ENCODE measurements at places on chromosomes 12 and 14.
A peak's percentile ranks its signal among the peaks of the same experiment; 100 is the strongest.

DNA sequence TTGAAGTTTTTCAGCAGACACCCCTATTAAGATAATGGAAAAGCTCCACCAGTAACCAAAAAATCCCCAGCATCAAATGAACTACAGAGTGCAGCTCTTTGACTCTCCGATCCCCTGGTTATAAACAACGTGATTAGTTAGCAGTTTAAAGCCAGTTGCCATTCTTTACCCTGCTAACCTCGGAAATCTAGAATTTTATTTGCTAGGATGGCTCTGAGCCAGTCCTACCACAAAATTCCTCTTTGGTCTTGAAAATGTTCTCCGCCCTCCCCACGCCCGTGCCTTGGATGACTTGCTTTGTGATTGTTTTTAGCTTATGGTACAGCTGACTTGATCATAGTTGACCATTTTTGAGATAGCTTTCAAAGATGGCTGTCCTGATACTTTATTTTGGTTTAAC lies 1.2 kb downstream of the KLHDC2 start:
- DNase-seq: peak; percentile 29

DNA sequence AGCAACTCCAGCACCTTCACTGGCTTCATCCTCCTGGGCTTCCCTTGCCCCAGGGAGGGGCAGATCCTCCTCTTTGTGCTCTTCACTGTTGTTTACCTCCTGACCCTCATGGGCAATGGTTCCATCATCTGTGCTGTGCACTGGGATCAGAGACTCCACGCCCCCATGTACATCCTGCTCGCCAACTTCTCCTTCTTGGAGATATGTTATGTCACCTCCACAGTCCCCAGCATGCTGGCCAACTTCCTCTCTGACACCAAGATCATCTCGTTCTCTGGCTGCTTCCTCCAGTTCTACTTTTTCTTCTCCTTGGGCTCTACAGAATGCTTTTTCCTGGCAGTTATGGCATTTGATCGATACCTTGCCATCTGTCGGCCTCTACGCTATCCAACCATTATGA lies 6.8 kb downstream of the OR11G2 start:
- no peak for DNase-seq

- no peak for DNase-seq
These were observed 129.3 kb upstream of the HIF1A start for GRCh38 chr14:61565836-61566536.

DNA sequence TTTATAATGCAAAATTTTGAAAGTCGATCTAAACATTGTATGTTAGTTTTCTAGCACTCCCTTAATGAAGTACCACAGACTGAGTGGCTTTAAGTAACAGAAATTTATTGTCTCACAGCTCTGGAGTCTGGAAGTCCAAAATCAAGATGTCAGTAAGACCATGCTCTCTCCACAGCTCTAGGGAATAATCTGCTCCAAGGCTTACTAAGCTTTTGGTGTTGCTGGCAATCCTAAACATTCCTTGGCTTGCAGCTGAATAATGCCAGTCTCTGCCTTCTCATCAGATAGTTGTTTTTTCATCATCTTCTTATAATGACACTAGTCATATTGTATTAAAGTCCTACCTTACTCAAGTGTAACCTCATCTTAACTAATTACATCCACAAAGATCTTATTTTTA lies 102.2 kb downstream of the RASSF9 start:
- no peak for DNase-seq

- DNase-seq: peak; percentile 41
These were observed 148.9 kb downstream of the PPM1H start for GRCh38 chr12:62785941-62786559.

DNA sequence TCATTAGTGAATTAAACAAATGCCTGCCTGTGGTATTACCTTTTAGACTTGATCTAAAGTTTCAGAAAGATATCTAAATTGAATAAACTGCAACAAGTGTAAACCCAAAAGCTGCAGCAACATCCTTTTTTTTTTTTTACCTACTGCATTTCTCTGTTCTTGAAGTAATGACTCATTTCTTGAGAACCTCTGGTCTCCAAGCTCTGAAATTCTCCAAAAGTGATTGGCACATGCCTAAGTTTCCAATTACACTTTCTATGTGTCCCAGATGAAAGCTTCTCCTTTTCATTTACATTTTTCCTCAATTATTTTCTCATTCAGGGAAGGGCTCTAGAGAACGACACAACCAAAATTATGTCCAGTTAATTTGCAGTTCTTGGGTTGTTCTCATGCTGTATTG lies 435.2 kb upstream of the DCN start:
- DNase-seq: no peak

DNA sequence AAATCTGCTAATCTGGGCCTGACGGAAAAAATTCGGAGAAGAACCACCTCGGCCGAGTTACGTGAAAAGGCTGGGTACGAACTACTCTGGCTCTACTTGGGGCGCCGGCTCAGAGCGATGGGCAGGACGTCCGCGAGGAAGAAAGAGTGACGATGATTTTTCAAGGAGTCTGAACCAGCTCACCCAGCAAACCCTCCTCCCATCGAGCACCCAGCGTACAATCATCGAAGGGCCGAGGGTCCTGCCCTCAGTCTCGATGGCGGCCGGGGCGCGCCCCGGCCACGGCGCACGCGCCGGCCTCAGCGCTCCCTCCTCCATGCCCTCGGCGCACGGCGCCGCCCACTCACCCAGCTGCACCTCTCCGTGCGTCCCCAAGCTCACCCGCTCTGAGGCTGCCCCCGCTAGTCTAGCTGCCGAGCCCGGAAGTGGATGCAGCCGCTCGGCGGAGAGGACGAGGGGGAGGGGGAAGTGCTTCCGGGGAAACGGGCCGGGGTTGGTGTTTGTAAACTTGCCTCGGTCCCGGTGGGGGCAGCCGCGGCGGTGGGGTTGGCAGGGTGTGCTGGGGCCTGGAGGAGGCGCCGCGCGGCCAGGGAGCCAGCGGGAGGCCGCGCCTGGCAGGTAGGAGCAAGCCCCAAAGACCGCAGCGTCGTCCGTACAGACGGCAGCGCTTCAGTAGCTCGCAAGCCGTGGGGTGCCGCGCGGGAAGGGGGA lies at the start of the genes CSAD and ZNF740:
Gene CSAD (minus strand): TSS at position 706 of the 711 bp plus-strand sequence. CDS start 7,455 bp downstream, outside the sequence.
Gene ZNF740 (plus strand): TSS at position 503 of the 711 bp plus-strand sequence. CDS start 1,262 bp downstream, outside the sequence.
- peak; percentile 99 for DNase-seq

DNA sequence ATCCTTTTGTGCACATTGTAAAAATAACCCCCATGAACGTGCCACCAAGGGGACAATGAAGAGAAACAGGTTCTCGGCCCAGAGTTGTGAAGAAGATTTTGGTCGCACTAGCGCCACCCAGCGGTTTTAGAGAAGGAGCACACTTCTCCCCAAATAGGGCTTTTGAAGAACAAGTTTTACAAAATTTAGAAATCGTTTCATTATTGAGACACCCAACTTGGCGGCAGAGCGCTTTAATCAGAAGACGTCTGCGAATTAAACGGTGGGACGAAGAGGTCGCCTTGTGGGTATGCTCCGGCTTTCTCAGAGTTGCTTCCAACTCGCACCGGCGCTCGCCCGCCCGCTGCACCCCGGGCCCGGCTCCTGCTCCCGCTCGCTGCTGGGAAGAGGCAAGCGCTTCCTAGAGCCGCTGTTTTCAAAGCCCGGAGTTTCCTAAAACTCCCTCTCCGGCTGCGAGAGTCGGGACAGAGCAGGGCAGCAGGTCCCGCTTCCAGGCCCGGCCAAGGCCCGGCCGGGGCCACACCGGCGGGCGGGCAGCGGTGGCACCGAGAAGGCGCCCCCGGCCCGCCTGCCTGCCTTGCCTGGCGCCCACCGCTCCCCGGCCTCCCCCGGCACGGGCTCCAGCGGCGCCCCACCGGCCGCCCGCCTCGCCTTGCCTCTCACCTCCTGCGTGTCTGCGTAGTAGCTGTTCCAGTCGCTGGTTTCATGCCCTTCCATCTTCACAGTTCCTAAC lies 645 bp downstream of the FOXA1 start:
- DNase-seq: peak; percentile 74

DNA sequence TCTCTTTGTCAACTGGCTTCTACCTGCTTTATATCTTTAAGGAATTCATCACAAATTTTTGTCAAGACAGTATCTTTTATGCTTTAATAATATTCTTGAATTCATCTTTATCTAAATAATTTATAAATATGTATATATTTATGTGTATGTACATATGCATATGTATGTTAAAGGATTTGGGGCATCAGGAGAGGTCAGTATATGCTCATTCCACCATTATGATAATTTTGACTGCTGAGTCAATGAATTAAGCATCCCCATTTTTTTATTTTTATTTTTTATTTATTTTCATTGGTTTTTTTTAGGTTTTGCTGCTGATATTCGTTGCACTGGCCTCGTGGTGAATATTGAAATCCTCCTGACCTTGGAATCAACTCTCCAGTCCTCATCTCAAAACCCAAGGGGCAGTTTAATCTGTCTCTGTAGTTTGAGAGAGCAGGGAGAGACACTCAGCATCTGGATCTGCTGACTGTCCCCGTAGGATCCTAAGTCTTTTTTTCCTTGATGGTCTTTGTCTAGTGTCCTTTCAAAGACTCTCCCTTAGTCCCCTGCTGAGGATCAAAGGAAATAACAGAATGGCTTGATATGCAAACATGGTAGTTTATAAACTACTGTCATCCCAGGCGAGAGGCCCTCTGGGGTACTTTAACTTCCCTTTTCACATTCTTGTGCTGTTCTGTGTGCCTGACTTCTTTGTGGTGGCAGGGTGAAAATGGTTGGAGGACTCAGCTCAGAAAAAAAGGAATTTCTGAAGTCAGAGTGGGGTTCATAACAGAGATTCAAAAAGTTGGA lies 218.7 kb downstream of the DIO2 start:
- no peak for DNase-seq

DNA sequence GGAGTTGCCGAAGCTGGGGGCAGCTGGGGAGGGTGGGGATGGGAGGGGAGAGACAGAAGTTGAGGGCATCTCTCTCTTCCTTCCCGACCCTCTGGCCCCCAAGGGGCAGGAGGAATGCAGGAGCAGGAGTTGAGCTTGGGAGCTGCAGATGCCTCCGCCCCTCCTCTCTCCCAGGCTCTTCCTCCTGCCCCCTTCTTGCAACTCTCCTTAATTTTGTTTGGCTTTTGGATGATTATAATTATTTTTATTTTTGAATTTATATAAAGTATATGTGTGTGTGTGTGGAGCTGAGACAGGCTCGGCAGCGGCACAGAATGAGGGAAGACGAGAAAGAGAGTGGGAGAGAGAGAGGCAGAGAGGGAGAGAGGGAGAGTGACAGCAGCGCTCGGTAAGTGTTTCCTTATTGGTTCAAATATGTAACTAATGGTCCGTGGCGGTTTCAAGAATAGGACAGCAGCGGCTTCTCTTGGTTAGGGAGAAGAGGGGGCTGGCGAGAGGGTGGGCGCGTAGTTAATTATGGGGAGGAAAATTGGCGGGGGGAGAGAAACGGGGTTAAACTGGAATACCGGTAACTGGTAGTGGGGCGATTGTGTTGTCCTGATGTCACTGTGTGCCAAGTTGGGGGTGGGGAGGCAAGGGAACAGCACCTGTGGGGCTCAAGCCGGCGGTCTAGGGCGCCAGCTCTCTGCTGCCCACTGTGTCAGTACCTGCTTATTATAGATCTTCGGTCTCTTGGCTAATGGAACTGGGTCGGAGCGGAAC lies 8.4 kb downstream of the HOXC8 start:
- no peak for DNase-seq

- no peak for DNase-seq
These were observed 85.0 kb downstream of the HECTD4 start for GRCh38 chr12:112297188-112297587.

GRCh38 chr14:92486881-92487280 lies 26.7 kb upstream of the RIN3 start:
- DNase-seq: peak; percentile 75

GRCh38 chr12:111747333-111747732 lies 19.4 kb upstream of the ALDH2 start:
- no peak for DNase-seq

DNA sequence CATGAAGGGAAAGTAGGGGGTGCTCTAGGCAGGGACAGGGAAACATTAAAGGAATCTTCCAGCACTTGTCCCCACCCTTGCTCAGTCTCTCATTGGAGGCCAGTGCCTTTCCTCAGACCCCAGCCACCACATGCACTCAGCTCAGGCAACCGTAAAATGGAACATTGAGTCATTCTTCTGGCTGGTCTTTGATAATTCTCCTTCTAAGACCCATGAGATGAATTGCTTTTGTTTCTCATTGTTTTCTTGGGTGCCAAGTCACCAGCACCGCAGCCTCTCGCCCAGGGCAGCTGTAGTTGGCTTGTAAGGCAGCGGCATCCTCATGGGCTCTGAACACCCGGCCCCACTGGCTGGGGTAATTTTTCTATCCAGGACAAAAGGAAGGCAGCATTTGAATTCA lies 108.2 kb downstream of the PHETA1 start:
- DNase-seq: no peak

DNA sequence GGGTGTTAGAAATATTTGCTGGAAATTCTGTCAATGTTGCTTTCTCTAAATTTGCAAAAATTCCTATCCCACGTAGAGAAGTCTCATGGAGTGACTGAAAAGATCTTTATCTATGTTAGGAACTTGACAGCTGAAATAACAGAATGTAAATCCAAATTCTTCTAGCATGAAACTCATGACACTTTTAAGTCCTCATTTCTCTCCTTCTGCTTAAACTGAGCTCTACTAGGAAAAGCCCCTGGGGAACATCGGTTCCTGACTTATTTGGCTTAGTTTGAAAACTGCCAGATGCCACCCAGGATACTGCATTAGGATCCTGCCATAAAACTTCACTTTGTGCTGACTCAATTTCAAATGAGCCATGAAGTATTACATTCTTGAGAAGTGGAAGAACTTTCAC lies 426.0 kb downstream of the GALC start:
- no peak for DNase-seq

- DNase-seq: no peak
These were observed 8.0 kb downstream of the AQP6 start for GRCh38 chr12:49980501-49981349.

- DNase-seq: no peak
These were observed 166.8 kb upstream of the TMEM260 start for GRCh38 chr14:56412468-56413434.

DNA sequence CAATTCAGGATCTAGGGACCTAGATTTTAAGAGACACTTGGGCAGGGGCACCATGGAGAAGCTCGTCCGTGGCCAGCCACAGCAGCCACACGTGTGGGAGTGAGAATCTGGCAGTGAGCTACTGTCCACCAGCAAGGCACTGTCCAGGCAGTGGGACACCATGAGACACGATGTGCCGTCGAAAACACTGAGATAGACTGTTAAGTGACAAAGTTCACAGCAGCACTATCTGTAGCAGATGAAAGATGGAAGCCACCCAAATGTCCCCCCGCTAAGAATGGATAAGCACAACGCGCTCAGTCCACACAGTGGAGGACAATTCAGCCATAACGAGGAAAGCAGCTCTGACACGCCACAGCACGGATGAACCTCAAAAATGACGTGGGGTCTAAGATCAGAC lies 19.7 kb downstream of the RILPL1 start:
- DNase-seq: no peak

GRCh38 chr12:77204083-77204482 lies 138.7 kb upstream of the E2F7 start:
- DNase-seq: no peak

- DNase-seq: no peak
These were observed 153.0 kb upstream of the BMP4 start for GRCh38 chr14:54109521-54110120.

GRCh38 chr14:51668870-51669269 lies 17.2 kb downstream of the FRMD6 start:
- DNase-seq: no peak
